ENCODE measurements at places on chromosomes 12 and 14. TPM values are rescaled to one million over a fixed set of nuclear protein-coding genes. Genes with fewer than 3 reads are reported as not detected.

DNA sequence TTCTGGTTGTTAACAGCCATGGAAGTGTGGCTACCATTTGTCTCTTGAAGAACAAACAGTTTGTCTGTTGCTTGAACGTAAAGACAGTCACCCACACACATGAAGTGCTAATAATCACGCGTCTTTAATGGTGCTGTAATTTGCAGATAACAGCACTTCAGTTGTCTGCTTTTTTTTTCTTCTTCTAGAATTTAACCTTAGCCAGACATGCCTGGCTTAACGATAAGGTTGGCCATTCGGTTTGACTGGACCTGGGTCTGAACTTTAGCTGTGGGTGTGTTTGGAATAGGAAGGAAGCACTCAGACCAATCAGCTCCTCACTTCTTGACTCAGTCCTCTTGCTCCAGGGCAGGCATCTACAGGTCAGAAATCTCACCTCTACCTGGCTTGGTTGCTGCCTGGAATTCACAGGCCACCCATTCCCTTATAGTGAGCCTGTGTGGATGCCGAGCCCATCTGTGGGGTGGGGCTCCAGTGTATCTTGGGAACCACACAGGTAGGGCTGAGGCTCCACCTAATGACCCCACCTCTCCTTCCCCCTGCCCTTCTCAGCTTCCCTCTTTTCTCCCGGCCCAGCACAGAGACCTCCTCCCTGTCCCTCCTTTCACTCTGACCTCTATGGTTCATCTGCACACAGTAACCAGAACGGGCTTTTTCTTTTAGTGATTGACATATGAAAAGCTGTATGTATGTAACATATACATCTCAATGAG lies 246.4 kb upstream of the PWP1 start:
- DNase-seq: no peak

DNA sequence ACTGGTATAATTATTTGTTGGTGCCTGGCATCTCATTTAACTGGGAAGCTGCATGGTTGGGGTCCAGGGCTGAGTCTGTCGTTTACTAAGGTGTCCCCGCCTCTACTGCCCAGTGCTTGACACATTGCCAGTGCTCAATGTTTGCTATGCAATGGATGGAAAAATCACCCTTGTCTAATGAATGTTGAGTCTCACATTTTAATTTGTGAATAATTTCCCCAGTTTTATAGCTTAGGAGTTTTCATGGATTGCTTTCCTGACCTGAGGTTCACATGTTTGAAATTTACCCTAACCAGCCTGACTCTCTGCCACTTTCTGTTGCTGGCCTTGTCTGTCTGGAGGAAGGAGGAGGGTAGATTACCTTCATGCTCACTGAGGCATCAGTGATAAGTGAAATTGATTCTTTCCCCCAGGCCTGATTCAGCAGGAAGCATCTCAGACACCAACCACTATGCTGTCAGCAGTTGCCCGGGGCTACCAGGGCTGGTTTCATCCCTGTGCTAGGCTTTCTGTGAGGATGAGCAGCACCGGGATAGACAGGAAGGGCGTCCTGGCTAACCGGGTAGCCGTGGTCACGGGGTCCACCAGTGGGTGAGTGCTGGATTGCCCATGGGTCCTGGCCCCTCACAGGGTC lies 2.4 kb downstream of the DHRS2 start:
- DNase-seq: no peak

ANKS1B gene
- total RNA-seq: 6.9 TPM

DNA sequence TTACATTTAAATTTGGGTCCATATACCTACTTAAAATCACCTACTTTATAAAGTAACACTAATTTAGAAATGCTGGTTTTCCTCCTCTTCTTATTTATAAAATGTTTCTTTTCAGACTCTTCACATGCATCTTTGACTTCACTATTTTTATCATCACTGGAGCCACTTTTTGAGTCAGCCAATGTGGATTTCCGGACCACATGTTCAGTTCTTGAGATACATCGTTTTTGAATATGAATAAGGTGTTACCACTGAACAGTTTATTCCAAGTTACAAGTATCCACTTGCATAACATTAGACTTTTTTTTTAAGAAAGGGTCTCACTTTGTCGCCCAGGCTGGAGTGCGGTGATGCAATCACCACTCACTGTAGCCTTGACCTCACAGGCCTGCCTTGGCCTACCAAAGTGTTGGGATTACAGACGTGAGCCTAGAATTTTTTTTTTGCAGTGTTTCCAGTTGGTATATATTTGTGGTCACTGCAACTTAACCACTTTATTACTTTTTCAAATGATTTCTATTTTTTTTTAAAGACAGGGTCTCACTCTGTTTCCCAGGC lies 5.7 kb downstream of the FNTB start:
- no peak for DNase-seq

DNA sequence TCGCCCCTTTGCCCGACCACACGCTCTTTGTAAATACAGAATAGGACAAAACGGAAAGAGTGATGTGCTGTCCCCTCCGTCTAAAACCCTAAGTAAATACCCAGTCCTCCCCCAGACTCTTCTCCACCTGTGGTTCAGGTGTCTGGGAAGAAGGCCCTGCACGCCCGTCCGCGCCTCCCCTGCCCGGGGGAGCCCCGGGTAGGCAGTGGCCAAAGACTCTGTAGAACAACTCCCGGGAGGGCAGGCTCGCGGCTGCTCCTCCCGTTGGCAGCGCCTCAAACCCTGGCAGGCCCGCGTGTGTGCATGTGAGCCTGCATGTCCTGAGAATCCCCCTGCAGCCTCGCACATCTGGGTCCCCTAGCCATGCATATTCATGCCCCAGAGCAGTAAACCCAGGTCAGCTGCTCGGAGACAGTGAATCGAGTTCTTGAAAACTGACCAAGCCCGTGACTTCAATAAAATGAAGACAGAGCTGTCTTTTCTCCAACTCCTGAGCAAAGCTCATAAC lies 165.8 kb downstream of the MON2 start:
- peak; percentile 41 for DNase-seq

BBOF1 gene
- 5.1 TPM for total RNA-seq

- no peak for DNase-seq
Observed at GRCh38 chr12:123512838-123513665, 20.5 kb downstream of the RILPL1 start.

DNA sequence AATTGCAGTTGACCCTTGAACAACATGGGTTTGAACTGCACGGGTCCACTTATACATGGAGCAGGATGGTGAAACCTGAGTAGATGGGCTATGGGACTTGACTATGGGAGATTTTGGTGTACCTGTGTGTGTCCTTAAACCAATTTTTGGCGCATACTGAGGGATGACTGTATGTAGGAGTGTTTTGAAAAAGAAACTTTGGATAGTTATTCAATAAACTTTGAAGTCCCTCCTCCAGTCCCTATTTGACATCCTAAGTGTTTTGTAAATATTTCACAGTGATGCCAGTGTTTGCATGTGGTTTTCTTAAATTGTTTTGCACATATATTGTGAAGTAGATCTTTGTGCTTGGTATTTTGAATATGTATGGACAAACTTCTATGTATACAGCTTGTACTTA lies 12.4 kb downstream of the KTN1 start:
- DNase-seq: no peak

- DNase-seq: no peak
Observed at GRCh38 chr12:109637348-109637747, 63.8 kb downstream of the MVK start.

GRCh38 chr14:93085911-93086310 lies 29.8 kb downstream of the ITPK1 start:
- no peak for DNase-seq

DNA sequence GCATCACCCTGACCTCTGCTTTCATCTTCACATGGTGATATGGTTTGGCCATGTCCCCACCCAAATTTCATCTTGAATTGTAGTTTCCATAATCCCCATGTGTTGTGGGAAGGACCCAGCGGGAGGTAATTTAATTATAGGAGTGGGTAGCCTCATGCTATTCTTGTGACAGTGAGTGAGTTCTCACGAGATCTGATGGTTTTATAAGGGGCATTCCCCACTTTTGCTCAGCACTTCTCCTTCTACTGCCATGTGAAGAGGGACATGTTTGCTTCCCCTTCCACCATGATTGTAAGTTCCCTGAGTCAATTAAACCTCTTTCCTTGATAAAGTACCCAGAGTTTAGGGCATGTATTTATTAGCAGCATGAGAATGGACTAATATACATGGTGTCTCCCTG lies 38.2 kb downstream of the TMBIM6 start:
- DNase-seq: no peak

DNA sequence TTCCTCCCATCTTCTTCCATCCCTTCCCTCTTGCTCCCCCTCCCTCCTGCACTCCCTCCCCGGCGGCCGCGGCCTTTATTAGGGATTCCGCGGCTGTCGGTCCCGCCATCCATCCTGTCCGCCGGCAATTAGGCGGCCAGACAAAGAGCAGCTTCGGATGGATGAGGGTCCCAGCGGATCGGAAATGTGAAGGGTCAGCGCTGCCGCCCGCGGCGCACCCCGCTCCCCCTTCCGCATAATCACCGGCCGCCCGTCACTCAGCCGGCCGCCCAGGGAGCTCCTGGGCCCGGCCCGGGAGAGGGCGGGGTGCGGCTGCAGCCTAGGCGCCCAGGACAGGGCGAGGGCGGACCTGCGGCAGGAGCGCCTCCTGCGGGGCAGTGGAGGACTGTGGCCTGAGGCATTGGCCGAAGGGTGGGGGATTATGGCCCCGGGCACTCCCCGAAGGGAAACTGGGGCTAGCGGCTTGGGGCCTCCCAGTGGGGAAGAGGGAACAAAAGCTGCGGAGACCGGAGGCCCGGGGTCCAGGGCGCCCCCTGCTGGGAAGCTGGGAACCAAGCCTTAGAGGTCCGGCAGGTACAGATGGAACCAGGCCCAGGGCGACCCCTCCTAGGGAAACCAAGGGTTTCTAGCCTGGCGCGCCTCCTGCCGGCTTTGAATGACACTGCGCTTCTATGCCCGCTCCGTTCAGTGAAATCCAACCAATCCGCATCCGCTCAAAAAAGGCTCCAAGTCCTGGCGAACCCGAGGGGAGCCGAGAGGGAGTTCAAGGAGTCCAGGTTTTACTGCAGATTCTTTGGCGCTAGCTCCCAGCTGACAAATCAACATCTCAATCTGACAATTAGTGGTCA lies 4.4 kb upstream of the DNAJC22 start:
- DNase-seq: peak; percentile 79

DNA sequence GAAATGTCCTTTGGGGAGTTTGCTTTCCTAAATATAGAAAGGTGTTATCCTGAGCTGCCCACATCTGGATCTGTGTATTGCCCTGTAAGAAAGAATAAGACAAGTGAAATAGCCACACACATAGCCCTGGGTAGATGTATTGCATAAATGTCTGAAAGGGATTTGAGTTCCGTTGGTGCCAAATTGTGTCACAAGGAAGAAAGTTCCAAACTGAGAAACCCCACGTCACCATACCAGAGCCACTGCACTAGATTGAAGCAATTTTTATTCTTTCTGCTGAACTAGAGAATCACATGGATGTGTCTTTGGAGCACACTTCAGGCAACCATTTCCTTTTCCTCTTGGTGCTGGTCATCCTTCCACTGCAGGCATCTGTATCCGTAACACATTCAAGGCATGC lies 5.0 kb downstream of the RNASE9 start:
- DNase-seq: no peak

DNA sequence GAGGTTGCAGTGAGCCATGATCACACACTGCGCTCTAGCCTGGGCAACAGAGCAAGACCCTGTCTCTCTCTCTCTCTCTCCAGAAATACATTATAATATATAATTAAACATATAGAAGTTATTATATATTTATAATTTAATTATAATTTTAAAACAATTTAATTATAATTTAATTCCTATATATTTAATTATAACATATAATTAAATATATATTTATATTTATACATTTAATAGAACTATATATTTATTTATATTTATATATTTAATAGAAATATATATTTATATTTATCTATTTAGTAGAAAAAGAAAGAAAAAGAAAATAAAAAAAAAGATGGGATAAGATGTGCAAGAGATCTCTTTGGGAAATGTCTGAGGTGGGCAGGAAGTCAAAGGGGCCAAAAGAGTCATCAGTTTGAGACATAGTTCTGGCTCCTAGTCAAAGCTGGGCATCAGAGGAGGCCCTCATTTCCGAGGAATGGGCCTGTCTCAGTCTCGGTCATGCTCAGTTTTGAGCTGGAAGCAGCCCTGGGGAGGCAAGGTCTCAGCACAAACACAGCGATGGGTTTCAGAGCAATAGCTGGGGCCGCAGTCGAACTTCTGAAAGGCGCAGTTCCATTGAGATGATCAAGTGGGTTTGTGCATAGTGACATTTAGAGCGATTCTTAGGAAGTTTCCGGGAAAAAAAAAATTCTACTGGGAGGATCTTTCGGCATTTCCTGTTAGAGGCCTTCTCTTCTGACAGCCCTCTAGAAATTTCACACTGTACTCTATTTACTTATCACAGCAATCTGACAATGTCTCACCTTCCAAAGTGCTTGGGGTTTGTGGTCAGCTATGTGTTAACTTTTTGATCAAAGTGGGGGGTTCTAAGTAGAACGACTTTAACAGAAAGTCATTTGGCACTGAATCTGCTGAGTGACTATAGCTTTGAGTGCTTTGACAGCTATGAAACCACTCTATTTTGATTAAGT lies 58.7 kb upstream of the GZMB start:
- no peak for DNase-seq

AQP5 gene
- total RNA-seq: 7.7 TPM

- no peak for DNase-seq
Observed at GRCh38 chr12:54708826-54709225, 60.7 kb upstream of the DCD start.

- DNase-seq: peak; percentile 72
Observed at GRCh38 chr12:110039085-110039807, 9.1 kb downstream of the C12orf76 start.

DNA sequence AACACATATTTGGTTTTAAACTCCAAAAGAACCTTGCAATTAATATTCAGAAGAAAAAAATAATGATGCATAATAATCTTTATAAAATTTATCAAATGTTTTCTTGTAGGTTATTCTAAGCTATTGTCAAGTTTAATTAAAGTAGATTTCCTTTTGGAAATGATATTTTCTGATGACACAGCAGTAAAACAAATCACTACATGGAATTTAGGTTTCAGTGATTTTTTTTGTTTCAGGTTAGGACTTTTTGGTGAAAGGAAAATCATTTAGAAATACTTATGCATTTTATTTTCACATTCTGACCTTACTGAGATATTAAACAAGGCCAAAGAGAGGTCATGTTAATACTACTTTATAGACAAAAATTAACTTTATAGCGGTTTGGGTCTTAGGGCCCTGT lies 1067.2 kb downstream of the TMTC2 start:
- DNase-seq: no peak

BATF gene
- total RNA-seq: 4.3 TPM

- no peak for DNase-seq
Observed at GRCh38 chr14:106003351-106003750, 477.0 kb downstream of the TMEM121 start.

CORO1C gene
- 224 TPM for total RNA-seq

ERP27 gene
- total RNA-seq: 16.2 TPM

DNA sequence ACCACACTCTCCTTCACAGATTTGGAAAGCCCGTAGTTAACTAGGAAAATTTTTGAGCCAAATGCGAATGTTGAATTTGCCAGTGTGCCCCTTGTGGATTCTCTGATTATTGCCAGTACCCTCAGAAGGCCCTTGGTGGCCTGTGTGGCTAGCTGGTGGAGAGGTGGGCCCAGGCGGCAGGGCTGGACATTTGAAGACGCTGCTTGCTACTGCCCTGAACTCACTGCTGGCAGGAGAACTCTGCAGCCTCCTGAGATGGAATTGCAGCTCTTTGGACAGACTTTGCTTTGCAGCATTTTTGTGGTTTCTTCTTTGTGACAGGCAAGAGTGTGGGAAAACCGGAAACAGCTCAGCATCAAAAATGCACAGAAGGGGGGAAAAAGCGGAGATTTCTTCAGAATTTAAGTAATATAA lies 97.6 kb downstream of the TGFB3 start:
- no peak for DNase-seq

GRCh38 chr14:64681796-64682710 lies 22.2 kb upstream of the PLEKHG3 start:
- peak; percentile 72 for DNase-seq

- no peak for DNase-seq
Observed at GRCh38 chr12:26425587-26426260, 230.4 kb downstream of the SSPN start.
